ENCODE measurements at places on chromosomes 5 and 9. TPM values are rescaled to one million over a fixed set of nuclear protein-coding genes. Genes with fewer than 3 reads are reported as not detected.

DNA sequence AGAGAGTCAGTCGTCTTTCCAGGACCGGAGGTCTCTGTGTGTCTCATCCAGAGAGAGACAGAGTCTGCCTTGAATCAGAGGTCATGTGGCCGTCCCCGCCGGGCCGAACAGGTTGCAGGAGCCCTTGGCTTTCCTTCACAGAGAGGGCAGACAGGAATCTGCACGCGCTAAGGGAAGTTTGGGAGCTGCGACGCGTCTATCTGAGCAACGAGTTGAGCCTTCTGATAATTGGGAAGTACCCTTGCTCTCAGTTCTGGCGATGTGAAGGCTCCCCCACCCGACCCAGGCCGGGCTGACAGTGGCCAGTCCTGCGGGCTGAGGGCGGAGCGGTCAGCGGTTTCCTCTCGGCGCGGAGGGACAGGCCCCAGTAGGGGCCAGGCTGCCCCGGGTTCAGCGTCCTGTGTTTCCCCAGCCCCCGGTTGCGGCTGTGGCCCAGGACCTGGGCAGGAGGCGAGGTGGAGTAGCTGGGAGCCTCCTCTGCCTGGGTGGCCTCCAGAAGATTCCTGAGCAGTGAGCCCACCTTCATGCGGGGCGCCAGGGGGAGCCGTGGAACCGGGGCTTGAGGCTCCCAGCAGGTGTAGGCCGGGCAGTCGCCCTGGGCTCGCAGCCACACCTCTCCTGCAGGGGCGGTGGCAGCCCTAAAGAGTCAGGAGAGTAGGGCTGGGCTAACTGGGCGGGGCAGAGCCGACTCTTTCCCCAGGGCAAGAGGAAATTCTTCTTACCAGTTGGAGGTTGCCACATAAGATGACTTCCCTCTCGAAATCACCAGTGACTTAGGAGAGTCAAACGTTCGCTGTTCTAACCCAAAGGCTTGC lies 13.9 kb downstream of the NR2F1 start:
- DNase-seq: no peak

GRCh38 chr9:136618580-136619547 lies 43.9 kb upstream of the EGFL7 start:
- DNase-seq: no peak

GRCh38 chr5:76408104-76408654 lies 5.1 kb downstream of the IQGAP2 start:
- no peak for DNase-seq

- no peak for DNase-seq
Observed at GRCh38 chr9:124457079-124457886, 7.0 kb downstream of the ADGRD2 start.

DNA sequence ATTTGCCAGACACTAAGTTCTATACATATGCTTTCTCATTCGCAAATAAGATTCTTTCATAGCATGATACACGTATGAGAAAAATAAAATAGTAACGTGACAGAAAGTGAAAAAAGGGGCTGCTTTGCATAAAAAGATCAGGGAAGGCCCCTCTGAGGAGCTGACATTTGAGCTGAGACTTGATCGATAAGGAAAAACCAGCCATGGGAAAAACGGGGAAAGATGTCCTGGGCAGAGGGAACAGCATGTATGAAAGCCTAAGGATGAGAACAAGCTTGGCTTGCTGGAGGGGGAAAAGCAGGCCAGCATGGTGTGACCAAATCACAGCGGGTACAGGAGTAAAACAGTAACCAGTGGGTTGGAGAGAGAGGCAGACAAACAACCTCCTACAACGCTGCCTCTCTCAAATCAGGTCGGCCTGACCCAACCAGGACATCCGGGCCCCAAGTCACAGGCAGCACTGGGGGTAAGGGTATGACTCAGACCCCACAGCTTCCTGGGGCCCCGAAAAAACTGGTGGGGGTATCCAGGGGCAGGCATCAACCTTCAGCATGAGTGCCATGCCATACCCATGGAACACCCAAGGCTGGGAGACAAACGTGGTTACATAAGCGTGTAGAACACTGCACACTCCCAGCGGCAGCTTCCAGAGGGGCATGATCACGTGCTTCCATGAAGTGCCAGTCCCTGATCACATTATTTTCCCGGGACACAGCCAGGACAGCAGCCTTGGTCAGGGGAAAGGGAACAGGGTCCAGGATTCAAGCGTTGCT lies 2.2 kb downstream of the TNIP1 start:
- DNase-seq: peak; percentile 62

The RASA1 gene
- total RNA-seq: 21.3 TPM

DNA sequence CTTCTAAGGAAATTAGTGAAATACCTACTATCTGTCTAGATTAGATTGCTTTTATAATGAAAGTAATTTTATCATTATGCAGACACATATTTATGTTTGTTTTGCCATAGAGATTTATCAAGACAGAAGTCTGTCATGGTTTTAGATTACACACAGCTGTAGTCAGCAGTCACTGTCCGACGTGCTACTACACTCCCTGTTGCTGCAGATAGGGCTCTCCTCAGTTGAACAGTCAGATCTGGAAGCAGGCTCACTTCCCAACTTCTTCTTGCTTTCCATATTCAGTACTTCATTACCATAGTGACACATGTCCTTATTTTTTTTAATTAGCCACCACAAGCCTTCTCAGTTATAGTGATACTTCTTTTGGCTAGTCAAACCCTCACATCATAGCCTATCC lies 329.9 kb upstream of the ITGA1 start:
- DNase-seq: no peak

DNA sequence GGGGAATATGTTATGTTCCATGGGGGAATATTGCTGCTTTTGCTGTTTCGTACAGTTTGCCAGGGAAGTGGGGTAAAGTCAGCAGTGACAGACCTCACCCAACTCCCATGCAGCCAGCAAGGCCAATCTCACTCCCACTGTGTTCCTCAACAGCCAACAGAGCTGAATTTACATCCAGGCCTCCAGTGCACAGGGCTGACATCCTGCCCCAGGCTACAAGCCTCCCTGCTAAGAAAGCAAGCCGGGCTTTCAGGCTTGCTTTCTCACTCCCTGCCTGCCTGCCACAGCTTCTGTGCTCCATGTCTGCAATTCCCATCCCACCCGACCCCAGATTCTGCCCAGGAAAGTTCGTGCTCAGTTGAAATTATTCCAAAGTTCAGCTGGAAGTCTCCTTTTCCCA lies 25.5 kb upstream of the SNCAIP start:
- no peak for DNase-seq

The SOHLH1 gene
- not detected for total RNA-seq

DNA sequence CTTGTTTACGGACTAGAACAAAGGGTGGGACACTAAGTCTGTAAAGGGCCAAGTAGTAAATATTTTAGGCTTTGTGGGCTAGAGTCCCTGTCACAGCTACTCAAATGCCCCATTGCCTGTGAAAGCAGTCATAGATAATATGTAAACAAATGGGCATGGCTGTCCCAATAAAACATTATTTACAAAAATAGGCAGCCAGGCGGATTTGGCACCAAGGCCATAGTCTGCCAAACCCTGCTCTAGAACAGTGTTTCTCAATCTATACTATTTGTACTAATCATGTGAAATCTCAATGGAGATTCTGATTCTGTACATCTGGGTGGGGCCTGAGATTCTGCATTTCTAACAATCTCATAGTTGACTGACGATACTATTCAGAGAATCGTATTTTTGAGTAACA lies 92.0 kb downstream of the RFX3 start:
- DNase-seq: no peak

DNA sequence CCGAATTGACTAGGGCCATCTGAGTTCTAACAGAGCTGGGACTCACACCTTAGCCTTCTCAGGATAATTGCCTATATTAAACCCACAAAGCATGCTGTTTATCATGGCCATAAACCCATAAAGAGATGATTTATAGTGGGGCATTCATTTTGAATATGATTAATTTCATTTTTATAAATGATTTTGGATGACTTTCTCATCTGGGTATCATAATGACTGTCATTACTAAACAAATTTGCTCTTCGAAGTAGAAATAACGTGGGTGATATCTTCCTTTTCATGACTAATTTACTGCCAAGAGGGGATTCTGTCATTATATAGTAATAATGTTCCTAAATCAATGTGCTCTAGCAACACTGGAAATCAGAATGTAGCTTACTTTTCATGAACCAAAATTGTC lies 498.2 kb downstream of the CDH12 start:
- no peak for DNase-seq

GRCh38 chr5:51033215-51033614 lies 350.0 kb upstream of the ISL1 start:
- no peak for DNase-seq

The SLC46A2 gene
- not detected for total RNA-seq

GRCh38 chr9:123424552-123425225 lies 68.7 kb downstream of the CRB2 start:
- no peak for DNase-seq

- no peak for DNase-seq
Observed at GRCh38 chr5:126054577-126055347, 368.4 kb upstream of the GRAMD2B start.

The GPX8 gene
- not detected for total RNA-seq

The SPOCK1 gene
- total RNA-seq: not detected

DNA sequence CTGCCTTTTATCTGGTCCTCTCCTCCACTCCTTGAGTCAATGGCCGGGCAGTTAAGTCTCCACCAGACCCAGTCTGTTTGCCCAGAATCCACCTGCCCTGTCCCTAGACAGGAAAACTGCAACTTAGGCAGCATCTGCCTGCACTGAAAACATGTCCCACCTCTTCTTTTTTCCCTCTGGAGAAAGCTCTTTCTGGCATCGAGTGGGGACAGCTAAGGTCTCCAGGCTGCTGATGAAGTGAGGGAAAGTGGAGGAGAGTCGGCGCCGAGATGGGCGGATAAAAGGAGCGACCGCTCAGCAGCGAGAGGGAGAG lies 243 bp upstream of the SHISAL2B start:
- DNase-seq: no peak

The PPP3R2 gene
- not detected for total RNA-seq

DNA sequence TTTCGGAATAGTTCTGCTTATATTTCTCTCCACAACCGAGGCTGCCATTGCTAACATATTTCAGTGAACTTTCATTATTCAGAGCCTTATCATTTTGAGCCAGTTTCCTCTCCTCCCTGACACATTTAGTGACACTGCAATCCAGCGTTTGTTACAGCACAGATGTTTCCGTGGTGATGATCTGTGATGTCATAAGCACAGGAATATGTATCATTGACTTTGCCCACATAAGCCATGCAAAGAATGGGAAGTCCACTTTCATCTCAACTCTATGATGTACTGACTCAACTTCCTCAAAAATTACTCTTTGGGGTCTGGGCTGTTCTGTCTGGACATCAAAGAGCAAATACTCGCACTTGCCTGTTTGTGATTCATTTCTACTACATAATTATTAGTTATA lies 291.8 kb downstream of the EBF1 start:
- no peak for DNase-seq

- no peak for DNase-seq
Observed at GRCh38 chr5:52010454-52010853, 627.2 kb downstream of the ISL1 start.

The DNM1 gene
- 1.8 TPM for total RNA-seq

GRCh38 chr9:87678650-87679355 lies 47.1 kb upstream of the CTSL start:
- no peak for DNase-seq

DNA sequence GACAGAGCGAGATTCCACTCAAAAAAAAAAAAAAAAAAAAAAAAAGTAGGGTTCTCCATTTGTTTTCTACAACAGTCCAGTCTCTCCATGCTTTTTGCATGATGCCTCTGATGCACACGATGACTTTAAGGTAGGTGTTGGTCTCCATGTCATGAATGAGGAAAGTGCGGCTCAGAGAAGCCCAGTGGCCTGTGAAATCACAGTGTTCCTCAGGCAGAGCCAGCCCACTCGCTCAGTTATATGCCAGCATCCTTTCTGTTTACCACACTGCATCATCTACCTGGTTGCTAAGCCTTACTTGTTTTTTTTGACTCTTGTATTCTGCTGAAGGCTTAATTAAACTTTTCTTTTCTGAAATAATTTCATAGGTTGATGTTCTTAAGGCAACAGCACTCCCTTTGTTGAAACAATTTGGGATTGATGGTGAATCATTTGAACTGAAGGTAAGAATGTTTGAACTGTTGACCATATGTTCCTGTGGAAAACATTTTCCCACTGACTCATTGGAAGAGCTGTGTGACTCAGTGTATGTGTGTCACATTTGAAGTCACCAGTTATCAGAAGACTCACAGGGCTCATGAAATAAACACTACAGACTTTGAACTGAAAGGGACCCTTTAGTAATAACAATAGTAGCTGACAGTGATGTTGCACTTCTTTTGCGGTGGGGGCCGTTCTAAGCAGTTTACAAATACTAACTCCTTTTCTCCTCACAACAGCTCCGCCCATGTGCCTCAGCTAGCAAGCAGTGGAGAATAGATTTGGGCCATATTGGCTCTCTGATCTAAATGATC lies 40.2 kb downstream of the RCL1 start:
- DNase-seq: peak; percentile 48

DNA sequence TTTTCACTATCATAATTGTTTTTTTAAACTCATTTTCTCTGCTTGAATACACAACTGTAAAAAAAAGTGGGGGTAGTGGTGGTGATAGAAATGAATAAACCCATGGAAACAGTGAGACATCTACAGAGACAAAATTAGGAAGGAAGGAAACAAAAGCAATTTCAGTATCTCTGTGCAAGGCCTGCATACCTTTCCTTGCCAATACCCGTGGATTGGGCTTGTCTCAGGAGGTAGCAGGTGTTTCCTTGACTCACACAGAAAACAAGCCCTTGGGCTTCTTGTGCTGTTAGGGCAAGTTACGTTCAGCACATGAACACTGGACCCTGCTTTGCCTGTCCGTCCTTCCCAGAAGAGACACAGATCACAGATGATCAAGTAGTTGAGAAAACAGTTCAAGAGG lies 372.2 kb downstream of the ZSWIM6 start:
- DNase-seq: no peak

DNA sequence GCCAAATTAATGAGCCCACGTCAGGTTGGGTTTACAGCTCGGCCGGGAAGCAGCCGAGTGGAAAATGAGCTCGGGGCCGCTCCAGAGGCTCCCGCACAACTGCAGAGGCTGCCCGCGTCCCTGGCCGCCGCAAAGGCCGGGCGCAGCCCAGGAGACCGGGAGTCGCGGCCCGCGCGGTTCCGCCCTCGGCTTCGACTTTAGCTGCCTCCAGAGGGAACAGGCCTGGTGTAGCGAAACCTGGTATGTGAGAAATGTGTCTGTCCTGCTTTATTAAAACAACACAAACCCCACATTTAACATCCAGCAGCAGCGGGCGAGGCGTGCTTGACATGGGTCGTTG lies 66.2 kb downstream of the FOXD1 start:
- no peak for DNase-seq

The BAAT gene
- 0.08 TPM for total RNA-seq

The MIGA2 gene
- 43.8 TPM for total RNA-seq

GRCh38 chr9:136623842-136624183 lies 38.9 kb upstream of the EGFL7 start:
- no peak for DNase-seq

The STK32A gene
- total RNA-seq: not detected

Measured in activated T-helper 1 cell treated with anti-CD3 and anti-CD28 coated beads, Interleukin-12 subunit alpha, Interleukin-12 subunit beta, Interleukin-2, Interleukin-4 antibody, amounts not matched to agents 30 ng/mL and 10 ng/mL and 1 ng/mL, durations not matched to agents 14 hours and 24 hours and 36 hours (primary cell).